ENCODE measurements at places on chromosomes 7 and 10.

GRCh38 chr7:1369916-1370657 lies 89.2 kb downstream of the MICALL2 start:
- no peaks in the 10 kb centered on the region for H3K36me3 ChIP-seq
- peaks cover 3% of the 10 kb centered on the region for H3K4me1 ChIP-seq
- no peak overlapping the region for H3K27ac ChIP-seq
- H3K4me3 ChIP-seq, result no peak overlapping the region

GRCh38 chr10:11404901-11405300 lies 206.5 kb downstream of the USP6NL start:
- H3K4me1 ChIP-seq, result no peaks in the 10 kb centered on the region
- DNase-seq, result no peak
- H3K4me3 ChIP-seq, result no peak overlapping the region
- H3K27me3 ChIP-seq, result no peaks in the 10 kb centered on the region

- no peak overlapping the region for H3K4me3 ChIP-seq
- no peak overlapping the region for H3K27ac ChIP-seq
- no peak for DNase-seq
Measured at GRCh38 chr10:60892571-60892970, 51.4 kb downstream of the RHOBTB1 start.

GRCh38 chr7:112362053-112362650 lies 88.1 kb upstream of the IFRD1 start:
- DNase-seq, result no peak
- H3K27ac ChIP-seq, result peak overlapping the region; percentile 63
- no peaks in the 10 kb centered on the region for H3K4me1 ChIP-seq
- no peaks in the 10 kb centered on the region for H3K36me3 ChIP-seq
- H3K4me3 ChIP-seq, result no peak overlapping the region

- H3K27ac ChIP-seq, result no peak overlapping the region
- peaks cover 41% of the 10 kb centered on the region for H3K36me3 ChIP-seq
- H3K4me3 ChIP-seq, result no peak overlapping the region
- DNase-seq, result no peak
Measured at GRCh38 chr7:92614660-92615174, 24.5 kb upstream of the FAM133B start.

GRCh38 chr7:94274828-94275227 lies 119.9 kb upstream of the COL1A2 start:
- H3K27me3 ChIP-seq, result no peaks in the 10 kb centered on the region
- no peaks in the 10 kb centered on the region for H3K4me1 ChIP-seq
- no peak for DNase-seq
- no peaks in the 10 kb centered on the region for H3K36me3 ChIP-seq
- H3K4me3 ChIP-seq, result no peak overlapping the region
- no peak overlapping the region for H3K27ac ChIP-seq

GRCh38 chr10:117492504-117492903 lies 50.0 kb upstream of the EMX2 start:
- H3K27ac ChIP-seq, result no peak overlapping the region
- DNase-seq, result no peak
- H3K4me3 ChIP-seq, result no peak overlapping the region
- no peaks in the 10 kb centered on the region for H3K4me1 ChIP-seq

GRCh38 chr10:20485554-20485953 lies 411.6 kb downstream of the NEBL start:
- H3K36me3 ChIP-seq, result no peaks in the 10 kb centered on the region
- no peak overlapping the region for H3K4me3 ChIP-seq

DNA sequence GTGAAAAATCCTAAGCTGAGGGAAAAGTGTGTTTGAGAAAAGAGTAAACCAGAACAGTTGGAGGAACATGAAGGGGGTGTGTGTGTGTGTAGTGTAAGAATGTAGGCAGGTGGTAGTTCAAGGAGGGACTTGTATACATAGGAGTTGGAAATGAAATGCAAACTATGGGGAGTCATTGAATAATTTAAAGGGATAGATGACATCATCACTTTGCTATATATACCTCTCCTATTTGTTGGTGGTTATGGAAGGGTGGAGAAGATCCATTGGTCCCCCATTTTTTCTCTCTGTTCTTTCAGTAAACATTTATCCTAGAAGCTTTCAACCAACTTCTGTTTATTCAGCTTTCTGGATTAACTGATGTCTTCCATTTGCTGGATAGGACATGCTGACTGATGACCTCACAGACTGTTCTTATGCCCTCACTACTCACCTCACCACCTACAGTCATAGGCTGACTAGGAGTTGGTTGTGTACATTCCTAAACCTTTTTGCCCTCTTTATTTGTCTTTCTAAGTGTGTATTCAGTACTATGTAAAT lies 20.8 kb downstream of the PPP1R9A start:
- H3K27me3 ChIP-seq, result no peaks in the 10 kb centered on the region
- no peak overlapping the region for H3K27ac ChIP-seq
- no peaks in the 10 kb centered on the region for H3K36me3 ChIP-seq
- DNase-seq, result no peak
- no peaks in the 10 kb centered on the region for H3K4me1 ChIP-seq

DNA sequence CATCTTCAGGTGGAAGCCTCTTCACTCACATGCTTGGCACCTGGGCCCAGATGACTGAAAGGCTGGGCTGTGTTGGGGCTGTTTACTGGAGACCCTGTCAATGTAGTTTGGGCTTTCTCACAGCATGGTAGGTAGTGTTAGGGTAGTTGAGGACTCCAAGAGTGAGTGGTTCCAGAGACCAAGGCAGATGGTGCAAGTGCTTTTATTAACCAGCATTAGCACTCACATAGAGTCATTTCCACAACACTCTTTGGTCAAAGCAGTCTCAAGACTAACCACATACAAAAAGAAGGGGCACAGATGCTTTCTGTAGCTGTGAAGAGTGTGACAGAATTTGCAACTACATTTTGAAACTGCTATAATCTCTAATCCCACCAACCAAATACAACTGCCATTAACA lies 135.0 kb downstream of the RTKN2 start:
- no peaks in the 10 kb centered on the region for H3K4me1 ChIP-seq
- no peak overlapping the region for H3K27ac ChIP-seq
- no peak for DNase-seq
- H3K27me3 ChIP-seq, result no peaks in the 10 kb centered on the region
- no peaks in the 10 kb centered on the region for H3K36me3 ChIP-seq

- H3K36me3 ChIP-seq, result no peaks in the 10 kb centered on the region
- no peaks in the 10 kb centered on the region for H3K27me3 ChIP-seq
- no peaks in the 10 kb centered on the region for H3K4me1 ChIP-seq
- H3K27ac ChIP-seq, result no peak overlapping the region
Measured at GRCh38 chr10:53003094-53003493, 230.5 kb upstream of the MBL2 start.

DNA sequence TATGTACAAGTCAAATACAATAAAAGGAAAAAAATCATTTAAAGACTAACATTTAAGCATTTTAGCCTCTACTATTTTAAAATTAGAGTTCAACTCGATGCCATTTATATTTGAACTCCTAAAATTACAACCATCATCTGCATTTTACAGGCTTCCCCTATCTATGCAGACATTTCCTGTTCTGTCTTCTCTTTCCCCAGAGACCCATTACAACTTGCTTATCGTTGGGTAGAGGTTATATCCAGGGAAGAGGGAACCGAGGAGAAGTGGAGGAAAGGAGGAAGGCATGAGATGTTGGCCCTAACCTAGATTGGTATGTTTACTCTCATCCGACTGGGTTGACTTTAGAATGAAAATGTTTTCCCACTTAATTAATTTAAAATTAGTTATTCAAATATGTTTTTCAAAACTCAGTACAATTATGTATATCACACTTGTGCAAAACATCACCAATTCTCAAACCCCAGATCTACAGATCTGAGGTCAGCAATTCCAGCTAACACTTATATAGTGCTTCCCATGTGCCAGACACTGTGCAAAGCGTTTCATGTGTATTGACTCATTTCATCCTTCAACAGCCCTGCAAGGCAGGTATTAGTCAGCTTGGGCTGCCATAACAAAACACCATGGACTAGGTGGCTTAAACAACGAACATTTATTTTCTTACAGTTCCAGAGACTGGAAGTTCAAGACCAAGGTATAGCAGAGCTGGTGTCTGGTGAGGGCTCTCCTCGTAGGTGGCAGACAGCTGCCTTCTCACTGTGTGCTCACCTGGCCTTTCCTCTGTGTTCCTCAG lies 27.3 kb upstream of the HERPUD2 start:
- no peaks in the 10 kb centered on the region for H3K27me3 ChIP-seq
- no peaks in the 10 kb centered on the region for H3K36me3 ChIP-seq
- H3K4me1 ChIP-seq, result peaks cover 4% of the 10 kb centered on the region
- H3K27ac ChIP-seq, result no peak overlapping the region
- H3K4me3 ChIP-seq, result no peak overlapping the region

DNA sequence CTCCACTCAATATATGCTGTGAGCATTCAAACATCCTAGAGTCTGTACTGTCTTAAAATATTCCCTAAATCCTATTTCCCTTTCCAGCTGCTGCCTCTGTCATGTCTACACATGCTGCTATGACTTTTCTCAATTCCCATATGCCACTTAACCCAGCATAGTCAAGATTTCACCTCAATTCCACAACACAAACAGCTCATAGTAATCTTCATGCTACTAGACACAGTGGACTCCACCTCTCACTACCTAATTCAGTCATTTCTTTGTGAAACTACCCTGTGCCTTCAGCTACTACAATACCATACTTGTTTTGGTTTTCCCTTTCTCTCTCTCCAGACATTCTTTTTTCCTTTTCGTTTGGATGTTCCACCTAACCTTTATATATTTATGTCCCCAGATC lies 45.5 kb downstream of the GSAP start:
- peaks cover 8% of the 10 kb centered on the region for H3K36me3 ChIP-seq
- DNase-seq, result no peak
- H3K4me3 ChIP-seq, result no peak overlapping the region
- no peaks in the 10 kb centered on the region for H3K27me3 ChIP-seq

GRCh38 chr7:92588561-92588960 lies 1.6 kb downstream of the FAM133B start:
- peaks cover 53% of the 10 kb centered on the region for H3K4me1 ChIP-seq
- peak overlapping the region; percentile 95 for H3K4me3 ChIP-seq
- H3K36me3 ChIP-seq, result no peaks in the 10 kb centered on the region
- DNase-seq, result no peak
- no peak overlapping the region for H3K27ac ChIP-seq

GRCh38 chr7:142556740-142557139 lies 192.5 kb upstream of the PRSS1 start:
- no peaks in the 10 kb centered on the region for H3K36me3 ChIP-seq
- H3K4me3 ChIP-seq, result no peak overlapping the region
- no peaks in the 10 kb centered on the region for H3K4me1 ChIP-seq
- H3K27ac ChIP-seq, result no peak overlapping the region
- no peaks in the 10 kb centered on the region for H3K27me3 ChIP-seq

- H3K36me3 ChIP-seq, result no peaks in the 10 kb centered on the region
- H3K27me3 ChIP-seq, result no peaks in the 10 kb centered on the region
- H3K4me3 ChIP-seq, result no peak overlapping the region
- H3K27ac ChIP-seq, result no peak overlapping the region
Measured at GRCh38 chr10:51487576-51487975, 211.8 kb downstream of the CSTF2T start.

DNA sequence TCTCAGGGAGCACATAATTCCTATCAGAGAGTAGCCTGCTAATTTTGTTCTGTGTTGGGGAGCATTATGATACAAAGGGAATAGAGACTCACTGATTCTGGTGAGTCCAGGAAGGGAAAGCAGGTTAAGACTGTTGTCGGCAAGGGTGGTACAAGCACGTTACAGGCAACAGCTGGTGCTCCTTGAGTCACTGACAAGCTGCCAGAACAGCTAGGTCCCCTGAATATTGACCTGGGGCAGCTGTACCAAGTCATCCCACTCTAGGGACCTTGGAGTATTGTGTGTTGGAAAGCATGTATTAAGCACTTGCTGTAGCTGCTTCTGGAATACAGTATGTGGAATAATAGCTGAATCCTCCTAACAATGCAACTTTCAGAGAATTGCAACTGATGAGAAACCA lies 37.0 kb upstream of the GLCCI1 start:
- no peak overlapping the region for H3K4me3 ChIP-seq
- no peaks in the 10 kb centered on the region for H3K27me3 ChIP-seq
- no peaks in the 10 kb centered on the region for H3K36me3 ChIP-seq
- no peaks in the 10 kb centered on the region for H3K4me1 ChIP-seq
- H3K27ac ChIP-seq, result no peak overlapping the region

GRCh38 chr10:77744245-77744644 lies 106.6 kb upstream of the KCNMA1 start:
- no peaks in the 10 kb centered on the region for H3K27me3 ChIP-seq
- no peak overlapping the region for H3K4me3 ChIP-seq
- H3K4me1 ChIP-seq, result no peaks in the 10 kb centered on the region
- no peak overlapping the region for H3K27ac ChIP-seq

- no peak overlapping the region for H3K4me3 ChIP-seq
- H3K27me3 ChIP-seq, result no peaks in the 10 kb centered on the region
- peaks cover 13% of the 10 kb centered on the region for H3K4me1 ChIP-seq
- no peak overlapping the region for H3K27ac ChIP-seq
- H3K36me3 ChIP-seq, result no peaks in the 10 kb centered on the region
- no peak for DNase-seq
Measured at GRCh38 chr10:73552819-73553715, 38.1 kb downstream of the USP54 start.

DNA sequence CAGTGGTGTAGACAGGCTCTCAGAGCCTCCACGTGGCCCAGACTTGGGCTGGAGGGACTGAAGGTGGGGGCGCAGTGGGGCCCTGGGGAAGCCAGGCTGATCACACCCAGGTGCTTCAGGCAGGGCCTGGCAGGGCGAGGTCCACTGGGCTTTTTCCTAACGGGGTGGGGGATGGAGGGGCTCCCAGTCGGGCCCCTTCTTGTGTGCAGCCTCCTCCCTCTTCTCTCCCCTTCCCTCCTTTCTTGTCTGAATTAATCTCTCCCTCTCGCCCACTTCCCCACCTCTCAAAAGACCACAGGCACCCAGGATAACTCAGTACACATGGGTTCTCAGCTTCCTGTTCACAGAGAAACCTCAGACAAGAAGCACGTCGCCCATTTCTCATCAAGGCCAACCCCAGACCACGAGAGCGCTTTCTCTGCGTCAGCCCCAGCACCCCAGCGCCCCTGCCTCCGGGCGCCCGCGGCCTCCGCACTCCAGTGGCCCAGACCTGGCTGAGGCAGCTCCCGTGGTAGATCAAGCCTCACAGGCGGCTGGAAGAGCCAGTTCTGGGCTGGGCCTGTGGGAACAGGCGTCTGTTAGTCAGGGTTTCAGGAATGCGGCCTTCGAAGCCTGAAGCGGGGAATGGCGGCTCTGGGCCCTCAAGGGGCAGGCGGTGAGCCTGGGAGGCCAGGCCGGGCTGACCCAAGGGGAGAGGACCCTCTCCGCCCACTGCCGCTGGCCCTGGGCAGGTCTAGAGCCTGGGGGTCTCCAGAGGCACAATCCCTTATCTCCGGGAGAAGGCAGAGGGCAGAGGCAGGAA lies 50.6 kb downstream of the PWWP2B start:
- peaks cover 38% of the 10 kb centered on the region for H3K4me1 ChIP-seq
- H3K36me3 ChIP-seq, result no peaks in the 10 kb centered on the region
- H3K27ac ChIP-seq, result peak overlapping the region; percentile 89
- no peaks in the 10 kb centered on the region for H3K27me3 ChIP-seq
- DNase-seq, result peak; percentile 89

DNA sequence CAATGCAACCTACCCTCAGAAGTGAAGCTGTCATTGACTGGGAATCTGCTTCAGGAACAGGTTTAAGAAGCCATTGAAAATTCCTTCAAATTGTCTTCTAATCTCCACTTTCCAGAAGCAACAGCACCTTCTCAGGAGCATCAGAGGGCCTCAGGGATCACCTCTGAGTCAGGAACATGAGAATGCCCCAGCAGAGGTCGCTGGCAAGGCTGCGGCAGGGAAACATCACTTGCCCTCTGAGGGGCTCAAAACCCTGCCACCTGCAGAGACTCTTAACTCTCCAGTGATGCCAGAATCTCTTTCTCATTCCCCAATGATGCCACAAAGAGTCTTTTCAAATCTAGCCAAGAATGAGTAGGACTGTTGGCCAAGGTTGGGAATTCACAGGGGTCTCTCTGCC lies 5.9 kb upstream of the MAPK8 start:
- no peak for DNase-seq
- no peaks in the 10 kb centered on the region for H3K27me3 ChIP-seq
- no peaks in the 10 kb centered on the region for H3K4me1 ChIP-seq
- H3K4me3 ChIP-seq, result no peak overlapping the region
- H3K36me3 ChIP-seq, result no peaks in the 10 kb centered on the region
- H3K27ac ChIP-seq, result no peak overlapping the region
